Stimulated activated CD8-positive, alpha-beta memory T cell treated with anti-CD3 and anti-CD28 coated beads, Interleukin-4, amount 100 ng/mL, for 24 hours (primary cell): ENCODE measurements at places on chromosomes 7 and 10.

DNA sequence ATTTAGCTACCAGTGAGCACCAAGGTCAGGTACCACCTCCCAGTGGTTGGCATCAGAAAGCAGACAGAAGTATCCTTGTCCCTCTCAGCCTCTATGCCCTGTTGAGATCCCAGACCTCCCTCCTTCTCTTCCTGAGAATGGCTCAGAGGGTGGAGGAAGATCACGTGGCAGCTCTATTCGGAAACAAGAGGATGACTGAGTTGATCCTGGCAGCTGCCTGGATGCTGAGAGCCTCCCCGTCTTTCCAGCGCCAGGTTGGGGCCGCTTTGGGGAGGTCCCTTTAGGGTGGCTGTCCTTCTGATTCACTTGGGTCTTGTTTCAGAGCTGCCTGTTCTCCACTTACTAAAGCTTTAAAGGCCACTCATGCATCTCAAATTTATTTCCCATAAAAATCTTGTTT is 36.9 kb upstream of the NPFFR1 start:
- no peak for DNase-seq

DNA sequence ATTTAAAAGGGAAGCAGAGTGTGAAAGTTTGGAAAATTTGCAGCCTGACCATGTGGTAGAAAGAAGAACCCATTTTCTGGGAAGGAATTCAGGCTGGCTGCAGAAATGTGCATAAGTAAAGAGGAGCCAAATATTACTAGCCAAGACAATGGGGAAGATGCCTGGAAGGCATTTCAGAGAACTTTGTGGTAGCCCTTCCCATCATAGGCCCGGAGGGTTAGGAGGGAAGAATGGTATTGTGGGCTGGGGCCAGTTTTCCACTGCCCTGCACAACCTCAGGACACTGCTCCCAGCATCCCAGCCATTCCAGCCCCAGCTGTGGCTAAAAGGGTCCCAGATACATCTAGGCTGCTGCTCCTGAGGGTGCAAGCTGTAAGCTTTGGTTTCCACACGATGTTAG is 278.5 kb upstream of the BMPER start:
- DNase-seq, result no peak

- no peak for DNase-seq
Measured at GRCh38 chr10:60708666-60709065, 69.6 kb upstream of the CDK1 start.

GRCh38 chr10:132564690-132565089 is 27.1 kb downstream of the INPP5A start:
- no peak for DNase-seq

- DNase-seq, result no peak
Measured at GRCh38 chr7:101936611-101937231, 119.3 kb downstream of the CUX1 start.

GRCh38 chr7:134857958-134858357 is 78.5 kb downstream of the CALD1 start:
- DNase-seq, result no peak

- no peak for DNase-seq
Measured at GRCh38 chr10:29512425-29512974, 122.3 kb downstream of the SVIL start.

DNA sequence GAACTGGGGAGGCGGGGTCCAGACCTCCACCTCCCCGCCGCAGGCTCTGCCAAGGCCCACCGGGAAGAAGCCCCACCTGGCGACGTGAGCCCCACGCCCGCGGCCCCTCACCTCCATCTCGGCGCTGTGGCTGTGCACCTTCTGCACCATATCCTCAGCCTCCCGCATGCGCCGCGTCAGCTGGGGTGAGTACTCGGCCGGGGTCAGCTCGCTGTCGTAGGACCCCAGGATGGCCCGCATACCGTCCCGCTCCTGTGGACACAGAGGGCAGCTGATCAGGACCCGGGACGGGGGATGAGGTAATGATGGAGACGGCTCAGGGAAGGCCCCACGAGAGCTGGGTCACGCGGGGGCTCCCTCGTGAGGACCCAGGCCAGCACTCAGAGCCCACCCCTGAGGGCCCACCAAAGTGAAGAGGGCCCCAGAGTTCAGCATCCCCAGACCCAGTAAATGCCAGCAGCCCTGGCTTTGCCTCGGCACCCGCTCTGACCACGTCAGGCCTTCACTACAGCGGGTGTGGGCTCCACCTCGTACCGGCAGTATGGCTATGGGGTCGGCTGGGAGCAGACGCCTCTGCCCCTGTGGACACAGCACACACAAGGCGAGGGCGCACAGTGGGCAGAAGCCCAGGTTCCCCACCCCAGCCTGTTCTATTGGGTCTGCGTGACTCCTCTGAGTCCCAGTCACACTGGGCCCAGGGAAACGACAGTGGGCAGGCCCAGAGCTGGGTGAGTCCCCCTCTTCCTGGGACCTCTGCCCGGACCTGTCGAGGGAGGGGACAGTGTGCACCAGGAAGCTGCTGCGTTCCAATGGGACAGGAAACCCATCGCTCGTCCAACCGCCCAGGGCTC is 218.1 kb downstream of the MAD1L1 start:
- no peak for DNase-seq

DNA sequence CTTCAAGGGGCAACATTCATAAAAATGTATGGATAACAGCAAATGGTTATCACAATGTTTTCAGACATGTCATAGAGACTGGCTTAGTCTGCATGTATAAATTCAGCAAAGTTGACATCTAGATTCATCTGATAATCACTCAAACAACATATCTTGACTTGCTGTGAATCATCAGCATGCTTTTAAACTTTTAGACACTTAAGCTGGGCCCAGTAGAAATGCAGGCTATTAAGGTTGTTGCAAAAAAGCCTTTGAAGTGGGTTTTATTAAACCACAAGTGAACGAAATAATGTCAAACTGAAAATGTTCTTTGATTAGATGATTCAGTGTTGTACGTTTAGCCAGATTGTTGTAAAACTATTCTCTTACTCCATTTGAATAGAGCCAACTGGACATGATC is 759.6 kb downstream of the NXPH1 start:
- DNase-seq, result no peak

DNA sequence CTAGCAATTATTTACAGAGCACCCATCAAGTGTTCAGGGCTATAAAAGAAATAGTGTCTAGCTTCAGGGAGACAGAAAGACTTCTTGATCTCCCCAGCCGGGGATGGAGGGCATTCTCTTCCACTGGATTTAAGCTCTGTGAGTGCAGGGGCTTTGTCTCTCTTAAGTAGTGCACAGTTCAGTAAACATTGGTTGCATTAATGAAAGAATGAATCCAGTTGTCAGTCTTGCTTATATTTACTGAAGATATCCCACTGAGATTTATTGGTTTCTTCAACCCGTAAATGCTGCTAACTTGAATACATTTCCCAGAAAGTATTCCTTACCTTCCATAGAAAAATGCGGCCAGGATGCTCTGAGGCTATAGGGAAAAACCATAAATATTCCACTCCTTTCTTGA is 41.9 kb downstream of the AUTS2 start:
- no peak for DNase-seq

- DNase-seq, result no peak
Measured at GRCh38 chr10:109062371-109062770, 860.9 kb downstream of the XPNPEP1 start.

DNA sequence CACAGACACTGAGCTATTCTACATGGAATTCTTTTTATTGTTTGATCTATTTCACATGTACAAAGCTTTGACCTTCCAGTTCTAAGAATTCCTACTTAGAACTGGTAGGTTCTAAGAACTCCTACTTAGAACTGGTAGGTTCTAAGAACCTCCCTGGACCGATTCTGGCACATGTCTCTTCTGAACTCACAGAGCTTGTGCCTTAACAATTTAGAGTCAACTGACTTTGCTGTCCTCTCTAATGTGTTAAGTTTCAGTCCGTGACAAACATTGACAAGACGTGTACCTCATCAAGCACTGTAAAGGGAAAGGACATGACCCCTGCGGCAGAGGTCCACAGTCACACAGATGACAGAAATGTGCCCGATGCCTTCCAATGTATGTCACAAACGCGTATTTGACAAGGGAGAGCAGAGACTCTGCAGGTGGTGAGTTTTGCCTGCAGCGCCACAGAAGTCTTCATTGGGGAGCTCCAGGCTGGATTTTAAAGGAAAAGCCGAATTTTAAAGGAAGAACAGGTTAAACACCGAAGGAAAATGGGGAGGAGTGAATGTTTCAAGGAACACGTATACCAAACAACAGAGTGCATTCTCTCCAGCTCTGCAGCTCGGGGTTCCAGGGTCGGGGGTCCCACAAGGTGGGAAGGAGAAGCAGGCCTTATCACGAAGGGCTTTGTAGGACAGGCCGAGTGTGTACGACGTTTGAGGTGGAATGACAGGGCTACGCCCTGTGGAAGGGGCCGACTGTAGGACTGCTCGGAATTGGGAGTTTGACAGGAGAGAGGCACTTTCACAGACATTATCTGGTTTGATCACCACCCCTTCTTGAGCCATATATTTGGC is 161.1 kb upstream of the KLF14 start:
- DNase-seq, result no peak

DNA sequence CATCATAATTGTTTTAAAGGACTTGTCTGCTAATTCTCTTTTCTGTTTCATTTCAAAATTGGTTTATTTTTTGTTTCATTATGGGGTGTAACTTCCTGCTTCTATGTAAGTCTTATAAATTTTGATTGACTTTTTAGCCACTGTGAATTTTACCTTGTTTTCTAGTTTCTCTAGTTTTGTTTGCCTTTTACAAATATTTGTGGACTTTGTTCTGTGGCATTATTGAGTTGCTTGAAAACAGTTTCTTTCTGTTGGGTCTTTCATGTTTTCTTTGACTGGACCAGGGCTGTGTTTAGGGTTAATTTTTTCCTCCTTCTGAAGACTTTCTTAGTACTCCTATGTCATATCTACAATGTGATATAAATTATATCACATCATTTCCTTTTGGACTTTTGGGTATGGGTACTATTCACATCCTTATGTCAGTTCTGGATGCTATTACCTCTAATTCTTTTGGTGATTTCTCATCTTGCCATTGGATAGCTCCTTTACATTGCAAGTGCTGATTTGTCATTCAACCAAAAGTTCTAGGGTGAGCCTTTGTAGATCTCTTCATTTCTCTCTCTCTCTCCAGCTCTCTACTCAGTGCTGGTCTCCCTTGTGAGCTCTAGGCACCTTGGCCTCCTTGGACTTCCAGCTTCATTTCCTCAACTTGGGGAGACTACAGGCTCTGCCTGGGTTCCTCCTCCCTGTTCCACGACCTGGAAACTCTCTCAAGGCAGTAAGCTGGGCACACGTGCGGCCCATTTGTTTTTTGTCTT is 36.9 kb downstream of the MLLT10 start:
- DNase-seq, result no peak
